ENCODE measurements at places on chromosomes 3 and 15.

GRCh38 chr15:31464216-31465082, 137.8 kb downstream of the KLF13 start:
- DNase-seq = no peak

- DNase-seq = no peak
Observed at GRCh38 chr3:32780071-32780734, 37.6 kb upstream of the TRIM71 start.

DNA sequence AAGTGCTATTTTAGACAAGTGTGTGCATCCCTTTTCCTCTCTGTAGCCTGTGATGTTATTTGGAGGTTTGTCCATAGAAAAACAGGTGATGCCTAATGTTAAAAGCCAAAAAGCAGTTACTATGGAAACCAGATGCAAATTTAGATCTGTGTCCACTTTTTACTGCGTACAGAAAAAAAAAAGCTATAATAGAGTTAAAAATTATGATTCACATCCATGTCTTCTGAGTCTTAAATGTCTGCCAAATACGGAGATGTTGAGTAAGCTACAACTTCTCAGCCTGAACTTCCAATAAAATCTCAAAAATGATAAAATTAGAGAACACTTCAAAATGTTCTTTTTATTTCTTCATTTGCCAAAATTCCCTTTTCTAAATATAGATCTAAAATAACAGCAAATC, 74.2 kb upstream of the GAP43 start:
- DNase-seq = no peak

DNA sequence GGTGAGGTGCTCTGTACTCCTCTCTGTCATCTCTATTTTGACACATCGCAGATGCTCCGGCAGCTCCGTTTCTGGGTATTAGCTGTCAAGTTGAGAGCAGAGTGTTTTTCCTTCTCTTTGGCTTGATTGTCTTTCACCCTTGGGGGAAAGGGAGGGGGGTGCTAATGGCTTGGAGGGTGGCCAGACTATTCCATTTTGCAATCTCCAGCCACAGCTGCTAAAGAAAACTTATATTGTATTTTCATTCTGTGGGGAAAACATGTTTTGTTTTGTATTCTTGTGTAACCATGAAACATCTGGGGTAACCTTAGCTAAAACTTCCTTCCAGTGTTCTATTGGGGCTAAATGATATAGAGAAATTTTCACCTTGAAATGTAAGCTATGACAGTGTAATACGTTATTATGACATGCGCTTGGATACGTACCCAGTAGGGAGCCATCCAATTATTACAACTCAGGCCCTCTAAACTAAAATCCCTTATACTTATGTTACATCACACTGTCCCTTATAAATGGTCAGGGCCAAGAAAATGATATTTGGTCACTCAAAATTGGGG, 14.0 kb upstream of the LARP6 start:
- no peak for DNase-seq

DNA sequence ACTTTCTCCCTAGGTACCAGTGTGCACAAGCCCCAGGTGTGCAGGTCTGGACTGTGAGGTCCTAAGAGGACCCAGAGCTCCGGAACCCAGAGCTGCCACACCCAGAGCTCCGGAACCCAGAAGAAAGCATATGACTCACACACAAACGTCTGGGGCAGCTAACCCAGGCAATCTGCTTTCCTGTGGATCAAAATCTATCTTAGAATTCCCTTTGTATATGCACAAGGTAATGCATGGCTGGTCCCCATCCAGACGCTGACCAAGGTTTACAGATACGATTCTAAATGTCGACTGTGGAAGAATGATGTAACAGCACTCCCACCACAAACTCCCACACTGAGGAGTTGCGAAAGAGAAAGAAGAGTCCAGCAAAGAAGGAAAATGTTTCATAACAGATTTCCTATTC, 15.7 kb downstream of the KCNMB2 start:
- DNase-seq = no peak

- no peak for DNase-seq
Observed at GRCh38 chr3:42061713-42062380, 29.3 kb upstream of the TRAK1 start.

GRCh38 chr15:63380808-63381282, 801 bp downstream of the CA12 start:
- no peak for DNase-seq

- no peak for DNase-seq
Observed at GRCh38 chr3:73461547-73461946, 163.2 kb downstream of the PDZRN3 start.

GRCh38 chr15:73697033-73697467, 12.9 kb downstream of the CD276 start:
- peak; percentile 54 for DNase-seq

DNA sequence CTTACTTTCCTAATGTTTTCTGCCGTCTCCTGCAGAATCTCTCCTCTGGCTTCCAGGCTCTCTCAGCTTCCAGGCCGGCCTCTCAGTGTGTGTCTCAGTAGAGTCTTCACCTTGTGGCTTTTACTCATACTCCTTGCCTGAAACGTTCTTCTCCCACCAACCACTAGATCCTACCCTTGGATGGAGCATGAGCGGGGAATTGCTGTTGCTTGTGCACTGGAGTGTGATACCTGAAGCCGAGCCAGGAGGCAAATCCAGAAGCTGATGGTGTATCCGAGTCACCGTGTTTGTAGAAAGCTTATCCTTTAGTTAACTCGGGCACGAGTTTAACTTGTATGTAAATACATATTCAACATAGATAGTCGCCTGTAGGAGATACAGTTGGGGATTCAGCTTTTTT, 285.0 kb upstream of the C2CD4B start:
- DNase-seq = no peak

- DNase-seq = no peak
Observed at GRCh38 chr15:38470816-38471215, 16.9 kb downstream of the FAM98B start.

GRCh38 chr3:186311441-186311840, 50.6 kb downstream of the DGKG start:
- DNase-seq = no peak

- DNase-seq = no peak
Observed at GRCh38 chr15:68587769-68588385, 9.1 kb downstream of the CORO2B start.

DNA sequence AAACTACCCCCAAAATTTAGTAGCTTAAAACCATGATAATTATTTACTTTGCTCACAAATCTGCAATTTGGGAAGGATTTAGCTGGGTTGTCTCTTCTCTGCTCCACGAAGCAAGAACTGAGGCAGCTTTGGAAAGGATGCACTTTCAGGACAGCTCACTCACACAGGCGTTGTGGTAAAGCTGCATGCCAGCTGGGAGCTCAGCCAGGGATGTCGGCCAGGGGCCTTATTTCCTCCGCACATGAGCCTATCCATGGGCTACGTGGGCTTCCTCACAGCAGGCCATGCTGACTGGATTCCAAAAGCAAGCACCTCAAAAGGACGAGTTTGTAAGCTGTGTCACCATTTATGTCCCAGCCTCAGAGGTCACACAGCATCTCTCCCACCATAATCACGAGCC, 301.3 kb upstream of the IGF1R start:
- DNase-seq = no peak

DNA sequence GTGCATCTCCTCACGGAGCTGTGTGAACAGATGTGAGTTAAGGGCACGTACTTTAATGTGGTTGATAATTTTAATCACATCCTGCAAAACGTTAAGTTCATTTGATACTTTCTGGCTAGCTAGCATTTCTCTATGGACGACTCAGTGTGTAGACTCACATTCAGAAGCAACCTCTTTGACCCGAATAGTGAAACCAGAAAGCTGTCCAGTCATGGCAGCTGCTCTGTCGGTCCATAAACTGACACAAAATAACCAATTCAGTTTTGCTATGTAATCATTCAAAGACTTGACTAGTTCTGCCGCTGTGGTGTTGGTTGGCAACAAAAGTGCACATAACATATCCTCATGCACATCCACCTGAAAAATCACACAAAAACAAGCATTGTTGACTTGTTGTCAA, 3.7 kb upstream of the GFM1 start:
- DNase-seq = no peak

GRCh38 chr15:49664716-49665115, 43.9 kb downstream of the DTWD1 start:
- no peak for DNase-seq

- no peak for DNase-seq
Observed at GRCh38 chr15:29990035-29990434, 92.7 kb upstream of the GOLGA8J start.

- DNase-seq = no peak
Observed at GRCh38 chr3:185680231-185680630, 94.1 kb downstream of the SENP2 start.

DNA sequence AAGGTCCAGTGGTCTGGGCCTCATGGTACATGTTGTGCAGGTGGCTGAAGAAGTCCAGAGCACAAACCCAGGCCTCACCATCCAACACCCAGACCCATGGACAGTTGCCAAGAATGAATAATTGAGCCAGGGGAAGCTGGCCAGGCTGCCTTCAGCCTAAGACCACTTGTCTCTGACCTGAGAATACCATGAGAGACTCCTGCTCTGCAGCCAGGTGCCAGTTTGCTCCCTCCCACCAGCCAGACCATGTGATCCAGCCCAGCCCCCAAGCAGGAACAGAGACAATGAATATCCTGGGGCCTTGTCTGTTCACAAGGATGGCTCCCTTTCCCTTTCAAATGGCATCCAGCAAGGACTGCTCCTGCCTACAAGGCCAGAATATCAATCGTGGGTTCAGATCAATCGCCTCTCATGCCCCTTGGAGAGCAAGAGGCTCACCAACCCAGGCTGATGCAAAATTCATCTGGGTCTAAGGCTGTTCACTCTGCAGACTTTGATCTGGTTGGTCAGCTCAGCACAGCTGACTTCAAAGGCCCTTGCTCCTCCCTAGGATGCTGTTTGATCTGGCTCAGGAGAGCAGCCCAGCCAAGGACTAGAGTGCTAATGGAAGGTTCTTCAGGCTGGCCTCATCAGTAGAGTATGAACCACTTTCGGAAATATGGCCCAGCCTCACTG, 13.4 kb downstream of the TRAIP start:
- no peak for DNase-seq

- DNase-seq = no peak
Observed at GRCh38 chr3:60759439-60759838, 491.8 kb downstream of the FHIT start.

- DNase-seq = no peak
Observed at GRCh38 chr3:5184499-5184898, 3.0 kb upstream of the EDEM1 start.

- DNase-seq = peak; percentile 72
Observed at GRCh38 chr15:40069178-40070165, 30.5 kb upstream of the SRP14 start.

- no peak for DNase-seq
Observed at GRCh38 chr3:177468816-177469215, 271.5 kb upstream of the TBL1XR1 start.

DNA sequence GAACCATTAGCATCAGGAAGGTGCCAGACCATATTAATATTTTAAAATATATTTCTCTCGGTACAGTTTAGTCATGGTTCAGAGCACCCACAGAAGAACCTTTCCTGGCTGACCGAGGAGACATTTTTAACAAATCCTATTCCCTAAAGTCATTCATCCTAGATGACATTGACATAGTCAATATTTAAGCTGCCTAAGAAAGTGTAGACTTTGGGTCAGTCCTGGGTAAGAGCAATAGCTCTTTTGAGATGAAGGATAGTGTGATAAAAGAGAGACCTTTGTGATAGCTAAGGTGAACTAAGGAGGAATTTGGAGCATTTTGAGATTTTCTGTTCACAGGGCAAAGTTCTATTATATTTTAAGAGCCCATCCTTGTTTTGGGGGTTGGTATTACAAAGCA, 47.5 kb downstream of the ZNF609 start:
- no peak for DNase-seq

DNA sequence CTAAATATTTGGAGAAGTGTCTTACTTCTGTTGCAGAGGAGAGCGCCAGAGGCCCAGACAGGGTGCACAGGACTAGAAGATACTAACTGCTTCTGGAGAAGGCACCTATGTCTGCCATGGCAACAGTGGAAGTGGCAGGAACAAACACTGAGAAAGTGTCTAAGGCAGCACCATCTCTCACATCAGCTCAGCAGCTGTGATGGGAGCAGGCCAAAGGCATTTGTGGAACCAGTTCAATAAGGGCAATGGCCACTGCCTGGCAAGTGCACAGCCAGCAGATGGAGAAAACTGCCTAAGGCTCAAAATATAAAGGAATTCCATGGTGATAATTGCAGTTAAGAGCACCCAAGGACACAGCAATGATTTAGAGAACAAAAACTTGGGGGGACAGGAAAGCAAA, 563.0 kb upstream of the CCDC54 start:
- peak; percentile 49 for DNase-seq

- peak; percentile 8 for DNase-seq
Observed at GRCh38 chr3:58626841-58627569, 39.6 kb downstream of the FAM3D start.

DNA sequence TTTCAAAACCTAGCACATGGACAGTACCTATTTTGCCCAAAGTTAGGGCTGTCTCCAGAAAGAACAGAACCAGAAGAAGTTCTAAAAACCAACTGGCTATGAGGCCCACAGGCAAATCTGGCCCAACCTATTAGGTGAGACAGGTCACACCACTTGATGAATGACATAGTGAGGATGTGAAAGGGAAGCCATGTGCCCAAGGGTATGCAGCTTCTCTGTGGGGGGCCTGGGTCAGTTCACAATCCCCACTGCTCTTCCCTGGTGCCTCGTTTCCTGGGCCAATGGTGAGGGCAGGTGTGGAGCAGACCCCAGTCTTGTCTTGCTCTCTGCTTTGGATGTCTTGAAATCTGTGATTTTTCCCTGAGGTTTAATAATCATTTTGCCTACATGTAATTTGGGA, 8.9 kb downstream of the INSYN1 start:
- no peak for DNase-seq

GRCh38 chr3:152910966-152911365, 76.0 kb downstream of the P2RY1 start:
- no peak for DNase-seq

DNA sequence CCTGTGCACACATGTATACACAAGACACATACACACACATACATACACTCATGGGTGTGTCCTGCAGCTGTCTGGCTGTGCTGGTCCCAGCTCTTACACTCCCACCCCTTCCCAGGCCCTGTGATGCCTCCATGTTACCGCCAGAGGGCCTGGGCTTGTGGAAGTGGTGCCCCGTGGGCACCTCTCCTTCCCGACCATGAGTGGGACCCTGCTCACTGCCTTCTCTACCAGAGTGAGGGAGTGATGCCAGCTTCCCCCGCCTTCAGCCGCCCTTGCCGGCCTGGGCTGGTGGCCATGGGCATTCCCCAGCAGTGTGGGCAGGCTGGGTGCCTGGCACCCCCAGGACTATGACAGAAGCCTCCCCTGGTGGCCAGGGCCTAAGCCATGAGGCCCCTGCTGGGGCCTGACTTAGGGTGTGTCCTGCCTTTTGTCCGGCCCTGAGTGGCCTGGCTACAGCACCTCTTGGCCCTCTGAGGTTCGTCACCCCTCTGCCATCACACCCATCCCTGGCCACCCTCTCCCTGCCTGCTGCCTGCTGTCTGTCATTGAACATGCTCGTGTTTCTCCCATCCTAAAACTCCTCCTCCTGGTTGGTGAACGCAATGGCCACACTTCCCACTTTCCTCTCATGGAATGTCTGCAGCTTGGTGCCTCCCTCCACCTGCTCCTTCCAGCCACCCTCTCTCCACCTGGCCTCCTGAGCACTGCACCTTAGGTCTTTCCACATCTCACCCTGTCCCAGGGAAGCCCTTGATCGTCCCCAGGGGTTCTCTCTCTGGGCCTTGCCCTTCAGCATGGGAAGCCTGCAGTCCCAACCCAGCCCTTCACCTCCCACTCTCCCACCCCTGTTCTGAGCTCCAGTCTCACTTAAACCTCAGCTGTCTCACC, 14.6 kb downstream of the HDAC11 start:
- DNase-seq = peak; percentile 84

All from dorsolateral prefrontal cortex (tissue), 122 donors.